ENCODE measurements at places on chromosomes 7 and 10.

DNA sequence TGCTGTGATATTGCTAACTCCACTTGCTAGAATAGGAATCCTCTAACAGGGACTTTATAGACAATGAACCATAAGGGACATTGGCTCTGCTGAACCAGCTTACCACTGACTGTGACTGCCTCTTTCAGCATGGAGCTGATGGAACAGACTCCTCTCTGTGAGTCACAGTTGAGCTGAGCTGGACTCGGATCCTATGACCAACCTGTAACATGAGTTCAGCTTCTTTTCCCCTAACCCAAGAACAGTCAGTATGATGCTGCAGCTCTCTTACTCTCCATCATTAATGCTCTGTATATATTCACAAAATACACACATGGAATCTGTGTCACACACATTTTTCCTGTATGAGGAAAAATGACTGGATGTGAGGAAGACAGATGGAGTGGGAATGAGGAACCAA, 177.9 kb upstream of the BET1 start:
- DNase-seq, result peak; percentile 80

- DNase-seq, result no peak
Measured at GRCh38 chr7:25775999-25776743, 375.8 kb upstream of the NFE2L3 start.

DNA sequence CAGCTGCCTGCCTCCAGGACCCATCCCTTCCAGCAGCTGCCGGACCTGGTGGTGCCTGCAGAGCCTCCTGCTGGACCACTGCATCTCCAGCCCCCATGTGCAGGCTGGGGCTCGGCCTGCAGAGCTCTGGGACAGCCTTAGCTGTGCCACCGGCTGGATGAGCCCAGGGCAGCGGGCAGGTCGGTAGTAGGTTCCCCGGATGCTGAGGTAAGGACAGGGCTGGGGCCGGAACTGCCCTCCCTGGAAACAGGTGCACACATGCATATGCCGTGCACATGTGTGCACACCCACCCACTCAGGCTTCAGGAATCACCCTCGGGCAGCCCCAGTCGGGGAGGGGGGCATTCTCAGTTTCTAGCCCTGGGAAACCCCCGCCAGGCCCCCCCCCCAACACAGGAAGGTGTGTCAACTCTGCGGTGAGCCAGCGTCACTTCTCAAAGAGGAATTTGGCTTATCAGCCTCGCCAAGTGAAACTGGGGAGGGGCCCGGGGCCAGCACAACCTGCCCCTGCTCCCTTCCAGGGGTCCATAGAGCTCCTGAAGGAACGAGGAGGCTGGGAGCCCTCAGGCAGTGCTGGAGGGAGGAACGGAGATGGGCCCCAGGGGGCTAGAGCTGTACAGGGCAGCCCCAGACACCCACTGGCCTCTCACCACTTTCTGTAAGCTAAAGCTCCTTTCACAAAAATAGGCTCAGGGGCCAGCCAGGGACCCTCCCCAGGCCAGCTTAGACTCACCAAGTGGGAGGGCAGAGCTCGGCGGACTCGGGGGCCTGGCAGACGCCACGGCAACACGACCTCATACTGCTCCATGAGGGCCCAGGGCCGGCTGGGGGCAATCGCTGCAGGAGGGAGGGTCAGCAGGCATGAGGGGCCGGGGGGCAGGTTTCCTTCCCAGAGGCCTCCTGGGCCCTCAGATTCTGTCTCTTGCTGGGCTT, 1.7 kb downstream of the ADAM8 start:
- no peak for DNase-seq

DNA sequence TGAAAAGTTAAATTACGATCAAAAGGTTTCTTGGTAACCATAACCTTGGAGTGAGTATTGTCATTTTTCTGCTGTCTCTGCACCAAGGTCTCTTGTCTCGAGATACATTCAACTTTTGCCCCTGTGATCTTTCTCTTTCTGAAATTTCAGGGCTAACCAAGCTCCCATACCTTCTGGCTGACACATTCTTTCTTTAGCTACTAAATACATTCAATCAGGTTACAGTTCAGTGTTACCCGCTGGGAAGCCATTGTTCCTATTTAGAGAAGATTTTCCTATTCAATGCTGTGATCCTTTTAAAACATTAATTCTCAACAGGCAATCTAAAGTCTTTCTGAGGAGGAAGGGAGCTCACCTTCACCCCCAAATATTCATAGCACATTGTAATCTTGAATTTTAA, 22.9 kb upstream of the DMTF1 start:
- DNase-seq, result no peak

DNA sequence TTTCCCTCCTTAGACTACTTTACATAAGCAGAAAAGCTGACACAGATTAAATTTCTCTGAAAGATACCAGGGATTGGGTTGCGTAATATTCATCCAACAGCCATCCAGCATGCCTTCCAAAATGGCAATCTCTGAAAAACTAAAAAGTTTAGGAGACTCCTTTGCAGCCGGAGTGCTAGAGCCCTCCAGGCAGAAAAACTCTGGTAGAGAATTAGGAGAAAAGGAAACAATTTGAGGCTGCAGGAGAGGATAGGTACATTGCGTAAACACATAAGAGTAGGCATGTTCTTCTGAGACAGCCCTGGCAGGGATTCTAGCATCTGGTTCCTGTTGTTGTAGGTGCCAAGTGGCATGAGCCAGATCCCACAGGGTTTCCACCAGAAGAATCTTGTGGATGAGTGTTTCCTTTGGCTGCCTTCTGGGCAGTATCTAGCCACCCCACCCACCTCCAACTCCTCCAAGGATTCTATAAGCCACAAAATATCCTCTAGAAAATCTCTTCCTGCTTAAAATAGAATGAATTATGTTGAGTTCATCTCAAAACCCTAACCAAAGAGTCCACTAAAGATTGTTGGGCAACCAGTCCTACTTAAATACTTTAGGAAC, 402.4 kb downstream of the HGF start:
- DNase-seq, result peak; percentile 58

GRCh38 chr10:16777473-16778370, 39.5 kb downstream of the RSU1 start:
- peak; percentile 41 for DNase-seq

DNA sequence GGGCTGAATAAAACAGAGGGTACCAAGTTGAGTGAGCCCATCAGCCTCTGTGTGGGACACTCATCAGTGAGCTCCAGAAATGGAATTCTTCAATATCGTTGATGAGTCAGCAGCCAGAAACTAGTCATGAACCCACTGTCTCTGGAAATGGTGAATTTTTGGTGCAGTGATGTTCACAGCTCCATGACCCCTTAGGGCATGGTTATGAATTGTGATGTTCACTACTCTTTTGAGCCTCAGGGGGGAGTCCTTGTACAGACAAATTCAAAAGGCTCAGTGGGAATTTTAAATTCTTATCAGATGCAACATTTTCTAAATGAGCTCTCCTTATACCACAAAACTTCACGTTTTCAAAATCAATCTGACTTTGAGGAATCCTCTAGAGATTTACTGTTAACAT, 335.7 kb downstream of the PHTF2 start:
- DNase-seq, result peak; percentile 76

- no peak for DNase-seq
Measured at GRCh38 chr7:53209129-53209528, 173.7 kb downstream of the POM121L12 start.

DNA sequence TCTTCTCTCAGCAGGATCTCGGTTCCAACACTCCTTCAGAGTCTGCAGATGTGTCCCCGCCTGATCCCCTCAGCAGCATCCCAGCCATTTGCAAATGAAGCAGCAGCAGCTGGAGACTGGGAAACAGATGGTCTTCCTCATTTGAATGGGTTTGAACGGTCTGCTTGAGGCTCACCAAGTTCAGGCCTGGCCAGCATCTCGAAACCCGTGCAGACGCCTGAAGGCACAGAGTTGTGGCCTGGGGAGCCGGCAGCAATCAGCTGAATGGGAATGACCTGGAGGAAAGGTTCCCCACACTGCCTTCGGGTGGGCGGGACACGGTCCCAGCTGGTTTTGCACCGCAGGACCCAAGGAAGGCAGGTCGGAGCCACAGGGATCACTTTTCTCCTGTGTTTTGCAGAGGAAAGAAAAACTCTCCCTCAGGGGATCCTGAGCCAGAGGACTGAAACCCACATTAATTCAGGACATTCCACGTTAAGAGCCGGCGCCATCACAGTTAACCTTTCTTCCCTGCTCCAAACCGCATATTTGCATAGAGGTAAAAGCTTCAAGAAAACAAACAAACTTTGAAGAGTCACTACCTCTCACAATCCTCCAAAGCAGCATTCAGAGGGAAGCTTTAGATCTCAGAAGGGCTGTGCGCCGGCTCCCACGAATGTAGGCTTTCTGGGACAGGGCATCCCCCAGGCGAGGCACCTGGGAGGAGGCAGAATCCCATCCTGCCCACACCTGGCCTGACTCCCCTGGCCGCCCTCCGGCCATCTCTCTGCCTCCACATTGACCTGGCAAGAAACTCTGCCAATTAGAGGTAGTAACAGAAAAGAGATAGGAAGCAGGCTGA, 17.7 kb downstream of the FGFR2 start:
- no peak for DNase-seq

- peak; percentile 27 for DNase-seq
Measured at GRCh38 chr7:12244129-12244528, 33.0 kb downstream of the TMEM106B start.

DNA sequence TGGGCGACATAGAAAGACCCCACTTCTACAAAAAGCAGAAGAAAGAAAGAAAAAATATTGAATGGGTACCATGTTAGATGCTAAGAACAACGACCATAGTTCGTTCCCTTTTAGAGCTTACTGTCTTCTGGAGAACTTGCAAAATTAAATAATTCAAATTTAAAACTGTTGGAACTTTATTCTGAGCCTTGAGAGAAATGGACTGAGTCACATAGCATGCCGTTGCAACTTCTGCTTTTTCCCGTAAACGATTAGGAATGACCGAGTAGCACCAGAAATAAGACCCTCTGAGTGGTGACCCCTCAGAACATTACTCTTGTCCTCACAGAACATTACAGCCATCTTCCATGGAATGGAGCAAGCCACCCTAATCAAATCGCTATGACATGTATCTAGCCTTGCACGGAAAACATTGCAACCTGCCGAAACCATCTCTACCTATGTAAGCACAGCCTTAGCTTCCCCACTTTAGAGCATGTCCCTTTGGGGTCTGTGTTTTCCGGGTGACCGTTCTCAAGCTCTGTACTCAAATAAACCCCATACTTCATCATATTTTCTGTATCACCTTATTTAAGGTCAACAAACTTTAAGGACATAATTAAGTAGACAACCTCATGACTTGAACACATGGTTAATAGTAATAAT, 179.1 kb downstream of the PRKCQ start:
- DNase-seq, result no peak

- peak; percentile 98 for DNase-seq
Measured at GRCh38 chr10:5945561-5946418, 31.6 kb downstream of the IL15RA start.

DNA sequence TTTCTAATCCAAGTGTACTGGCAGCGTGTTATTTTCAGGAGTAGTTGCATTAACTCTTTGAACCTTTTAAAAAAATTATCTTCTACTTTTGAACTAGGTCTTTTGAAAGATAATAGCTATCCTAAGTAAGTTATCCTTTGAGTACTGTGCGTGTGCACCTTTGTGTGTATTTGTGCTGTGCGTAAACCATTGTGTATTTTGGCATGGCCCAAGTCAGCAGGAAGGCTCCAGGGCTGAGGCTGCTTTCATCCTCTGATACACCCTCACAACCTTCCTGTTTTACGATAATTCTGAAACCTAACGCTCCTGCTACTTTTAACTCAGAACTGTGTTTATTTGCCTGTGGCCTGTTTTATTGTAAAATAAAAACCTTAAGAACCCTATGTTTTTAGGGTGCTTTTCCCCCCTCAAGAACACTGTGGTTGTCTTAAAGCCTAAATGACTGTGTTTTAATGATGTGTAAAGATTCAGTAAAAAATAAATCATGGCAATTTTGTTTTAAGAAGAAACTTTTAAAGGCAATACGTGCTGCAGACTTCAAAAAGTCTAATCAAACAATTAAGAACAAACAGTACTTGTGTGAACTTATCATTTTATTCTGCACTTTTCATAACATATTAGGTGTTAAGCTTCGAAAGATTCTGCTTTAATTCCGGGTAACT, 57.5 kb downstream of the HDAC9 start:
- no peak for DNase-seq

DNA sequence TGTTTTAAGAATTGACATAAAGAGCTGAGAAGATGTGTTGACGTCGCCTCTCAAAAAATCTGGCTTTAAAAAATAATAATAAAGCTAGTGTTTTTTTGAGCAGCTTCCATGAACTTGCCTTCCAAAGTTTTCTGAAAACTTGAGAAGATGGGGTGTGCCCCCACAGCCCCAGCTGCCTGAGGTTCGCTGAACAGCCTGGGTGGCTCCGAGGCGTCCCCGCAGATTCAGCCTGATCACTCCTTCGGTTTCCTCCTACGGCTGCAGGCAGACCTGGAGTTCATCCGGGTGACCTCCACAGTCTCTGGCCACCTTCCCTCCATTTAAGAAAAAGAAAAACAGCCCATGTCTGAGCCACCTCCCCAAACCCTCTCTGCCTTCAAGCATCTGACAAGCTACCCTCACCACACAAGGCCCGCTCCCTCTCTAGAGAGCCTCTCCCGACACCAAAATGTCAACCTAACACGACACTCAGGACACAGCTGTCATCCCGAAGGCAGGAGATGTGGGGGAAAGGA, 177.8 kb downstream of the PTPRN2 start:
- DNase-seq, result no peak

- no peak for DNase-seq
Measured at GRCh38 chr7:150481186-150481920, 30.9 kb downstream of the GIMAP8 start.

Measured in fibroblast of lung (primary cell).